ENCODE measurements at places on chromosomes 3 and 15.

- no peak for DNase-seq
Observed at GRCh38 chr3:58260733-58261132, 23.1 kb downstream of the ABHD6 start.

DNA sequence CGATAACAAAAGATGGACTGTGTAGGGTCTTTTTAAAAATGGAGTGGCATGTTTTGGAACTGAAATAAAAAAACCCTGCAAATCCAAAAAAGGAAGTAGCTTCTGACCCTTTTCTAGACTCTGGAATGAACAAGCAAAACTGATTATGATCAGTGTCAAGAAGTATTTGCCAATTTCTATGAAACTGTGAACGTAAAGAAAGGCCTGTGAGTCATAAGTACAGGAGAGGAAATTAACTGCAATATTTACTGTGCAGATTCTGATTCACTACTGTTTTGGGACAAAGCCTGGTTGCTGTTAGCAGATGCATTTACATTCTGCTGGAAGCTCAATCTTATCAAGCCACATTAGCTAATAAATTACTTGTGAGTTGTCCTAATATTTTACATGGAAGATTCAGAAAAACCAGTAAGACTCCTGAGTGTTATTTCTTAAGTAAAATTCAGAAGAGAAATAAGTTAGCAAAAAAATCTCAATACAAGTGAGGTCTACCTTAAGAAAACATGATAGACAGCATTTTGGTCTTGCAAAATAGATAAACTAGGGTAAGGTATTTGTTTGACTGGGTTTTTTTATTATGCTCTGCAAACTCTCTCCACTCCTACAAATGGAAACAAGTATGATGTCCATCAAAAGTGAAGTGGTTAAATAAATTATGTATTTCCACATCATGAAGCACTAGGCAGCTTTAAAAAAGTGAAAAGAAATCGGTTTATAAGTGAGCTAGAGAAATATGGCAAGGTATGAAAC, 90.2 kb upstream of the LMOD3 start:
- DNase-seq: no peak

- no peak for DNase-seq
Observed at GRCh38 chr3:63089751-63090132, 188.4 kb upstream of the SYNPR start.

GRCh38 chr3:104069114-104069513, 1297.6 kb upstream of the ALCAM start:
- DNase-seq: no peak

DNA sequence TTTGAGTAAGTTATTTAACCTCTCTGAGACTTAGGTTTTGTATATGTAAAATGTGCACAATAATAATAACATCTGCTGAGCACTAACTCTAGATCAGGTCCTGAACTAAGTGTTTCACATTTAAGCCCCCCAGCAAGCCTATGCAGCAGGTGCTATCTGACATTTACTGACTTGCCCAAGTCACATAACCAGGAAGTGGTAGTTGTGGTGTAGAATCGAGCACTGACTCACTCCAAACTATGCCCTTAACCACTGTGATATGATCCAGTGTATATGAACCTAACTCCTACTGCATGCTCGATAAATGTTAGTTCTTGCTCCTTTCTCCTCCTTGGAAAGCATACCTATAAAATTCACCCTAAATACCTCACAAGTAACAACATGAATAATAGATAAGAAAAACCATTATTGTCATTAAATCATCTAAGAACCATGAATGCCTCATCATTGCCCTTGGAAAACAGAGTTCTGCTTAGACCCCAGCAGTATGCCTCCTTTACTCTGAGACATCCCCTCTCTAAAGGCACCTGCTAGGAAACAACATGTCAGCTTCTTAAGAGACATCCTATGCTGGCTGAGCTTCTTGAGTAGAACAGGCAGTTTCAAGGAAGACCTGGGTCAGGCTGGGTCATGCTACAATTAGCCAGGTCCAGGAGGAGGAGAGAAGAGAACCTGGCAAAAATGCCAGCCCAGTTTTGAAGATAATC, 3.0 kb upstream of the SHC4 start:
- DNase-seq: no peak

DNA sequence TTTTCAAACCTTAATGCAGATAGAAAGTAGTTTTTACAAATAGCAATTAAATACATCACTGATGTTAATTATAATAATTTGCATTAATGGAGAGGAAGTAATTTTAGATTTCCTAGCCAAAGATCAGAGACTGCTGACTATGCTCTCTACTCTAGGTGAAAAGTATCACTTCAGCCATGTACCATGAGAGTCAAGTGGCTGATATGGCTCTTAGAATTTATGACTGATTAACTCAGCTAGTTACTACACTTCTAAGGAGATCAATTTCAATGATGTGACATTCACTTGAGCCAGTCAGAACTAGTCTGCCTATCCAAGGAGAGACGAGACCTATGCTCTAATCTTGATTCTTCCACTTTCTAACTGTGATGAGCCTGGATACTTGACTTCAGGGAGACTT, 405.7 kb upstream of the RORA start:
- no peak for DNase-seq

DNA sequence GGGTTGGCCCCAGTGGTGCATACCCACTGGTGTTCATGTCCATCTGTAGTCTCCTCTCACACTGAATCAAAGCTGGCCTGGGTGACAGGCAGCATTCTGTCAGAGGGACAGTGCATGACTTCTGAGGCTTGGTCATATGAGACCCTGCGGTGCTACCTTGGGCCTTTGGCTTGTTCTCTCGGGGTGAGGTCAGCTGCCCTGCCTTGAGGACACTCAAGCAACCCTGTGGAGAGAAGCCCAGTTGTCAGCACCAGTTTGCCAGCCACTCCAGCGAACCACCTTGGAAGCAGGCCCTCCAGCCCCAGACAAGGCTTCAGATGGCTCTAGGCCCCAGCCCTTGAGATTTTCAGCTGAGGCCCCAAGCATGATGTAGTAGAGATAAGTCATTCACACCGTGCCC, 16.9 kb upstream of the RAB7A start:
- DNase-seq: no peak

GRCh38 chr3:50627407-50628051, 10.6 kb downstream of the MAPKAPK3 start:
- DNase-seq: no peak

- no peak for DNase-seq
Observed at GRCh38 chr3:126685021-126685420, 19.0 kb upstream of the CHCHD6 start.

DNA sequence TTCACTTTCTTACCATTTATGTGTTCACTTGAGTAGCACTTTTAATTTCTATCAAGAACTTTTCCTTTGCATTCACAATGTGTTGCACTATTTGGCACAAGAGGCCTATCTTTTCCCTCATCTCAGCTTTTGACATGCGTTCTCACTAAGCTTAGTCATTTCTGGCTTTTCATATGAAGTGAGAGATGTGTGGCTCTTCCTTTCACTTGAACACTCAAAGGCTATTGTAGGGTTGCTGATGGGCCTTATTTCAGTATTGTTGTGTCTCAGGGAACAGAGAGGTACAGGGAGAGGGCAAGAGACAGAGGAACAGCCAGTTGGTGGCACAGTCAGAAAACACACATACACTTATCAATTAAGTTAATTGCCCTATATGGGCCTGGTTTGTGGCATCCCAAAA, 127.4 kb upstream of the MLF1 start:
- no peak for DNase-seq

DNA sequence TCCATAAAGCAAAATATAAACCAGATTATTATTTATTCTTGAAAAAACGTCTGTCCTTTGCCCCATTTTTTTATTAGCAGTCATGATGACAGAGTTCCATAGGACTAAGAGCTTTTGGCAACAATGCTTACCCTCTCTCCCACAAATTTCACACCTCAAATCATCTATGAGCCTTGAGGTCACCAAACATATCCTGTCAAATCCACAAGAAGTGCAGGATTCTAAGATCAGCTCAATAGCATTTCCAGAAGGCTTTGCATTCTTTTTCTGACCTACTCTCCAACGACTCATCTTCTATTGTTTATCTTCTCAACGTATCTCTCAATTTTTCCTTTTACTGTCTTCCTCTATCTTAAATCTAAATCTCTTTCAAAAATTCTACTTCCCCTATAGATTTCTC, 619.1 kb upstream of the BCHE start:
- no peak for DNase-seq

DNA sequence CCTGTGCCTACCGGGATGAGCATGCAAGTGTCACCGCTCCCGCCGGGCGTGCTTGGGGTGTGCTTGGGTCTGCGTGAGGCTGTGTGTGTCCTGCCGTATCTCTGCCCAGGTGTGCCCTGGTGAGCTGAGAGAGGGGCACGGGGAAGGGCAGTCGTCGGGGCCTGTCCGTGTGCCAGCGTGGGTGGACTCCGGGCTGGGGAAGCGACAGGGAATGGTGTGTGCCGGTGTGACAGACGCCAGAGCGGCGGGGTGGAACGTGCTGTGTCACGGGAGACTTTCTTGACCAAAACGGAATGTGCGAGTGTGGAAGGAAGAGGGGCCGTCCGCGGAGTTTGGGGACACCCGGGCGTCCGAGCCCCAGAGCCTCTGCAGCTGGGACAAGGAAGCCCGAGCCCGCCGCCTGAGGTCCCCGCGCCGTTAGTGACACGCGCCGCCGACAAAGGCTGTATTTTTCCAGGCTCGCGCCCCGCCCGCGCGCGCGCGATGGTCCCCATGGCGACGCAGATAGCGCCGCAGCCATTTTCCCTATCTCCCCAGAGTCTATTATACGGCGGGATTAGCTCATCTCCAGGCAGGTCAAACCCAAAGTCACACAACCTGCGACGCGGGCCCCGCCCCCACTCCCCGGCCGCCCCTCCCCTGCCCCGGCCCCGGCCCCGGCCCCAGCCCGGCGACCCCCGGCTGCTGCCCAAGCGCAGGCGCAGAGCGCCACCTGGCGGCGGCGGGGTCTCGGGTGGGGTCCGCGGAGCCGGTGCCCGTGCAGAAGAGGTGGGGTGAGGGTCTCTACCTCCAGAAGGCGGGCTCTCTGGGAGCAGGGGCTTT, 4.5 kb upstream of the GATA2 start:
- peak; percentile 63 for DNase-seq

- no peak for DNase-seq
Observed at GRCh38 chr3:66554178-66554577, 53.4 kb upstream of the LRIG1 start.

DNA sequence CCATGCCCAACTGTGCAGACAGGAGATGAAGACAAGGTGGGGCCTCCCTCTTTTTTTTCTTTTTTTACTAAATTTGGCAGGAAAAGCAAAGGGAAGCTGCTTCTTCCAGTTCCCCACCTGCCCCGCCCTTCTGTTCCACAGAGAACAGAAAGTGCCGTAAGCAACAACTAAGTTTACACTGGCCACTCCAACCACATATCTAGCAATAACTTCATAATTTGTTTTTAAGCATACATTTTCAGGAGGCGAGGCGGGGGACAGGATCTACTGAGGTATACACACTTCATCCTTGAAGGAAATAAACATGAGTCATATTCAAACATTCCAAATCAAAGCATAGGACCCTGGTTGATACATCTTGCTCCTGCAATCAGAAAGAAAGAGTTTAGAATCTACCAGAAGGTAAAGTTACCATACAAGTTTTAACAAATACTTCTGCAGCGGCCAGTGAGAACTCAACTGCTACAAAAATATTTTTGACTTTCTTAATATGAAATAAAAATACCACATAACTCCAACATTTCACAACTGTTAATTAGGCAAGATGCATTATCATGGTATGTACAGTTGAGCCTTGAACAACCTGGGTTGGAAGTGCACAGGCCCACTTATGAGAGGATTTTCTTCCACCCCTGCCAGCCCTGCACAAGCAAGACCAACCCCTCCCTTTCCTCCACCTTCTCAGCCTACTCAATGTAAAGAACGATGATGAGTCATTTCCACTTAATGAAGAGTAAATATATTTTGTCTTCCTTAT, 50.7 kb downstream of the FOXP1 start:
- no peak for DNase-seq

- no peak for DNase-seq
Observed at GRCh38 chr3:80733522-80734176, 965.9 kb upstream of the ROBO1 start.

- DNase-seq: no peak
Observed at GRCh38 chr3:145959457-145960088, 201.4 kb downstream of the PLOD2 start.

- no peak for DNase-seq
Observed at GRCh38 chr3:45607790-45608189, 13.2 kb downstream of the LIMD1 start.

GRCh38 chr3:86029590-86029989, 961.4 kb downstream of the VGLL3 start:
- DNase-seq: no peak

DNA sequence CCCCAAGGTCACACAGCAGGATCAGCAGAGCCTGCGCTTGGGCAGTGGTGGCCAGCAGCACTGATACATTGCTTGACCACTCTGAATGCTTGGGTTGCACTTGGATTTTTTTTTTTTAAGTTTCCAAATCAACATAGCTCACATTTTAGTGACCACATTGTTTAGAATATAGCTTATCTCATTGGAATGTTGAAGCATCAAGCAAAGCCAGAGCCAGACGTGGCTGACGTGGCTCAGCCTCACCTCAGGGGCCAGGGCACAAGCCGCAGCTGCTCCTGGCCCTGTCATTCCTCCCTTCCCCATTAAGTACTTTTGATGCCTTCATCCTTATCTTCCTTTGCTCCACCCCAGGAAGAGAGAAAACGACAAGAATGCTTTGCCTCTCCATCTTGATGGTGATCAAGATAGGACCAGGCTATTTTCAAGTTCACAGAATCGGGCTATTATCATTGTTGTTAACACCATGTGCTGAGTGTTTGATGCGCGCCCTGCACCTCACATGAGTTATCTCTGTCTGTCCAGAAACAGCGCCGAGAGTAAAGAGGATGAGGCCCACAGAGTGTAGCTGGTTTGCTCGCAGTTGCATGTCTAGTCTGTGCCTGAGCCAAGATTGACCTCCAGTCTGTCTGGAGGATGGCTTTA, 75.8 kb downstream of the AAGAB start:
- no peak for DNase-seq

DNA sequence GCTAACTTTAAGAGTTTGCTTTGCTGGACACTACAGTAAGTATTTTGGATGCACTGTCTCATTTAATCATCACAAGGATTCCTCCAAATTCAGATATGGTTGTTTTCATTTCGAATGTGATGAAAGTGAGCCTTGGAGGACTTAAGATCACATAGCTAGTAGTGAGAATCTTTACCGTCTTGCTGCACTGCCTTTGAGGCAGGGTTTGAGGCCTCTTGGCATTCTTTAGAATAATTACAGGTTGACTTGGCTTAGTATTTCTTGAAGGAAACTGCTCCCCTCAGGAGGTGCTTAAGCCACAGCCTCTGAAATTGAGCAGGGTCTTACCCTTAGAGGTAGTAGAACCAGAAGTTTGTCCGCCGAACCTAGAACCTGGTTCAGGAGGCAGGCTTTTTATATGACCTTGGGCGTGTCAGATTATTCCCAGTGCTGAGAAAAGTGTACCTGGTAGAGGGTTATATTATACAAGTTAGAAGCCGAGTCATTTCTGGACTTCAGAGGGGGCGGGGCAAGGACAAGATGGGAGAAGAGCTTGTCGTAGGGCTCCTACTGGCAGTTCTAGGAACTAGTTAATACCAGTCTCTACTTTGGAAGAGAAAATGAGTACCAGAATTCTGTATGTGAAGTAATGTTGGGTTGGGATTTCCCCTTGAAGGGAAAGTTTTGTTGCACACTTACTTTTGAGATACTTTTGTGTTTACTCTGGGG, 1.1 kb downstream of the TFG start:
- no peak for DNase-seq

Data from NCI-H345 (cell line).